ENCODE measurements at places on chromosomes 7 and 10. TPM values are rescaled to one million over a fixed set of nuclear protein-coding genes. Genes with fewer than 3 reads are reported as not detected.

- no peak for DNase-seq
Measured at GRCh38 chr10:5565205-5565545, 40.4 kb downstream of the CALML3 start.

Gene C7orf33
- total RNA-seq = not detected

Gene CLCN1
- not detected for total RNA-seq

DNA sequence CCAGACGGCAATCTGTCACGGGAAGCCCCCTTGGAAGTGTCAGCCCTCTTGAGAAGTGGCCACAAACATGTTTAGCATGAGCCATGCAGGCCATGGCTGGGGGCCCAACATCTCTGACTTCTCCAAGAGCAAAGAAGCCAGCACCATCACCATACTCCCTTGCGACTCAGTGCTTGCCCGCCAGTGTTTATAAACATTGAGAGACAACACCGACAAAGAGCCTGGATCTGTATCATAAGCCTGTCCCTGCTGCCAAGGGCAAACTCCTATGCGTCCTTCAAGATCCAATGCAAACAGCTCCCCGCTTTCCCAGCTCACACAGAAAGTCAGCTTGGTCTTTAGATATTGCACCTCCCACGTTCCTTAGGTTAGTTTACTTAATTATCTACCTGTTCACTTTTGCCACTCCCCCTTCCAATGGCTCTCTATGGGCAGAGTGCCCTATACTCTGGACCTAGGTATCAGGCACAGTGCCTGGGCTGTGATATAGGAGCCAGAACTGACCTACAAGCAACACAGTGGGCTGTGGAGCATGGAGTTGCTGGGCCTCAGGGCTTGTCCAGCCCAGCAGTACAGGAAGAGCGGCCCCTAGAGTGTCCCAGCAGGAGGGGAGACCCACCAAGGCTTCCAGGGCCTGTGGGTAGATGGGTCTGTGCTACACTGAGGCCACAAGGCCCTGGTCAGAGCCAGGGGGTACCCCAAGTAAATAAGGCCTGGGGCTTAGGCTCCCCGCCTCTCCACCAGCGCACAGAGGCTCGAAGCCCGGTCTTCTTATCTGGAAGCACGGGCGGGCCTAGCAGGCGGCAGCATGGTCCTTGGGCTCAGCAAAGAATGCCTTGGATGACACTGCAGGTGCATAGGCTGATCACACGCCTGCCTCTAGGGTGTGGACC lies 37.7 kb downstream of the CAMK2B start:
- peak; percentile 49 for DNase-seq

Gene OR13A1
- total RNA-seq = not detected

DNA sequence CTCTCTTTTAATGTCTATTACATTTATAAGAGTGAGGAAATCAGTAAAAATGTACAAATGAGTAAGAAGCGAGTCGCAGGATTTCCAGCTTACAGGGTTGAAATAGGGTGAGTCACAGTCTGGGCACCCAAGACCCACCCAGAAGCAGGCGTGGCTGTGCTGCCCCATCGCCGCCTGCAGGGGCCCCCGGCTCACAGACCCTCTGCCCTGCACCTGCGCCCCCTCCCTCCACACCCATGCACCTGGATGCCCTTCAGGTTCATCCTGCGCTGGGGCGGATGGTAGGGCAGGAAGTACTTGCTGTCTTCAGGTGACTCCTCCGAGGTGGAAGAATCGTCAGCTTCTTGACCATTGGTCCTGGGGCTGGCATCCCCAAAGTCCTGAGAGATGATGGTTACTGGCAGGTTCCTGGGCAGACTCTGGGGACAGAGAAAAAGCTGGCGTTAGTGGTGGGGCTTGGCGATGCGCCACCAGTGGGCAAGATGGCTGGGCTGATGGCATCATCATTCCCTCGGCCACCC lies 90.2 kb upstream of the GNA12 start:
- no peak for DNase-seq

- no peak for DNase-seq
Measured at GRCh38 chr7:50793120-50793946, 10.6 kb upstream of the GRB10 start.

GRCh38 chr10:28744069-28744768 lies 66.9 kb downstream of the BAMBI start:
- DNase-seq = no peak

- DNase-seq = no peak
Measured at GRCh38 chr7:3157566-3158287, 114.1 kb upstream of the CARD11 start.

DNA sequence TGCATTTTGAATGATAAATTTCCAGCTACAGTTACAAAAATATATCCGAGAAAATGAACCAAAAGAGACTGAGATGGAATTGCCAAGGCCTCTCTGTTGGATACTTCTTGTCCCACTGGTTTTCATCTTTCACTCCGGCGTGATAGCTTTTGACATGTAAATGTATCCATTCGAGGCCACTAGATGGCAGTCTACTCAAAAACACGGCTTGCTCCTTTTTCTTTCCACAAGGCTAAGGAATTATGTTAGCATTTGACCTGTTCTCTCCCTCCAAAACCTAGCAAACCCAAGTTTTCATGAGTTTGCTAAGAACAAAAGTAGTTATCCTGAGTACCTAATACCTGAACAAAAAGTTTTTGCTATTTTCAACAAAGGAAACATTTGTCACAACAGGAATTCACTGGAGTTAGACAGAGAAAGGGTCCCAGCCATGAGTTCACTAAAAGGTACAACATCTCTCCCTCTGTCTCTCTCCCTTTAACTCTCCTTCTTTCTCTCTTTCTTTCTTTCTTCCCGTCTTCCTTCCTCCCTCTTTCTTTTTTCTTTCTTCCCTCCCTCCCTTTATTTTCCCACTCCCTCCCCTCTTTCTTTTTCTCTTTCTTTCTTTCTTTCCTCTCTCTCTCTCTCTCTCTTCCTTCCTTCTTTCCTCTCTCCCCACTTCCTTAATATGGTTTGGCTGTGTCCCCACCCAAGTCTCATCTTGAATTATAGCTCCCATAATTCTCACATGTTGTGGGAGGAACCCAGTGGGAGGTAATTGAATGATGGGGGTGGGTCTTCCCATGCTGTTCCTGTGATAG lies 207.9 kb upstream of the MYO3A start:
- DNase-seq = no peak

DNA sequence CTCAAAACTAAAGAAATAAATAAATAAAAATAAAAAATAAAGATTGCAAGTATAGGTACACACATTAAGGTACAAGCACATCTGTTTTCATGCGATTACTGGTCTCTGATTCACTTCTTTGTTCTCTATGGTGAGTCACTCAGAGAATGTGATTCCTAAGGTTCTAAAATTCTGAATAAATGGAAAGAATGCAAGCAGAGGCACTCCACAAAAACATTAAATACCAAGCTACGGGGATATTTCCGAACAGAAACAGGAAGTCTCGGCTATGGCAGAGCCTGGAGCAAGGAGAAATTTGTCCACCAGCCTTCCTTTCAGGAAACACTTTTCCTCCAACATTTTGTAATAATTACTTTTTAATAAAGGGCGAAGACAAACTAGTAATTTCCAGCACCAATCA lies 1.4 kb downstream of the VOPP1 start:
- no peak for DNase-seq

DNA sequence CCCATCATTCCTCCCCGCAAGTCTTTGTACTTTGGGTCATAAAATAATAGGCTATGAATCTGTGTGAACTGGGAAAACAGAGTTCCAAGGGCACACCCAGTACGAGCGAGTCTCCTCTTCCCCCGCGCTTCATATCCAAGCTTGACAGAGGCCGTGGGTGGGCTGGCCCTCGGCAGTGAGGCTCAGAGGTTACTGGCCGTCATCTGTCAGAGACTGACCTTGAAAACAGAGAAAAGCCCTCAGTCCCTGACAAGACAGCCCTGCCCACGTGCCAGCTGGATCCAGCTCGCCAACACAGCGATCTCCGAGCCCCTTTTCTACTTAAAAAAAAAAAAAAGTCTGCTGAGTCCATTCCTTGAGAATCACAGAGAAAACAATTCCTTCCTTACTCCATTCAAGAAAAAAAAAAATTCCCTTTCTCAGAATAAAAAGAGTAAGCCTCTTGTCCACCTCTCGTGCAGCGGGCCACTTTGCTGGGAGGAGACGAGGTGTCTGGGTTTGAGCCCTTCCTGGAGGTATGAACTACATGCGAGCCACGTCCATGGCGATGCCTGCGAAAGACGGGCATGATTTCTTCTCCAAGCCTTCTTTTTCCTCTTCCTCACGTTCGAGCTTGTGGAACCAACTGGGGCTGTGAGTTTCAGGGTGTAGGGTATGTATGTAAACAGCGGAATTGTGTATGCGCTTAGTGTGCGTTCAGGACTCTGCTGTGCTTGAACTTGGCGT lies 744 bp upstream of the BICC1 start:
- DNase-seq = peak; percentile 63

GRCh38 chr7:149377386-149377785 lies 83.5 kb downstream of the ZNF777 start:
- DNase-seq = no peak

DNA sequence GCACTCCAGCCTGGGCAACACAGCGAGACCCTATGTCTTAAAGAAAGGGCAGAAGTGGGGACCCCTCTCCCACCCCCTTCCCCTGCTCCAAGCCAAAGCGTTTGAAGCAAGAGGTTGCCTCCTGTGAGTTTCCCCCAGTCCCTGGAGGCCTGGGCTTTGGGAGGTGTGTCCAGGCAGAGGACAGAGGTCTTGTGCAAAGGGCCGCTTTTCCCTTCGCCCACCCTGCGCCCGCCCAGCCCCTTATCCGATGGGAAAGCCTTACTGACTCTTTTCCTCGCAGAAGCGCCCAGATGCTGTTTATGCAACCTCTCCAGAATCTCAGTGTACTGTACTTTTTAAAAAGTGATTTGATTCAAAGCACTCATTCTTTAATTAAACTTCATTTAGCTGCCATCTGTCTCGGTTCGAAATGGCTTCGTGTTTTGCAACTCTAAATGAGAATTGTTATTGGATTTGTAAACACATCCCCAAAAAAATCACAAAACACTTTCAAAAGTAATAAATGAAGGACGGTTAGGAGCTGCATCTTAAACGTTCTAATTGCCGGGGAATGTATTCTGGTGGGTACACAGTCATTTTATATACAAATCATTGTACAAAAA lies 50.5 kb upstream of the GTF2I start:
- DNase-seq = no peak

Gene MALRD1
- 1.3 TPM for total RNA-seq

- DNase-seq = no peak
Measured at GRCh38 chr10:100788002-100788903, 42.9 kb downstream of the PAX2 start.

GRCh38 chr7:77466450-77466849 lies 50.3 kb upstream of the GSAP start:
- DNase-seq = no peak
